ENCODE measurements at places on chromosomes 16 and 17. TPM values are rescaled to one million over a fixed set of nuclear protein-coding genes. Genes with fewer than 3 reads are reported as not detected.

Gene SCNN1G
- not detected for total RNA-seq

Gene ADAMTS18
- not detected for total RNA-seq

Gene MARVELD3
- total RNA-seq = not detected

Gene APRT
- total RNA-seq = 141 TPM

Gene NECAB2
- not detected for total RNA-seq

Gene CD19
- total RNA-seq = 0.52 TPM

Gene GPR142
- not detected for total RNA-seq

- H3K27ac ChIP-seq = no peak overlapping the region
- no peaks in the 10 kb centered on the region for H3K4me1 ChIP-seq
- DNase-seq = no peak
- H3K4me3 ChIP-seq = no peak overlapping the region
- H3K27me3 ChIP-seq = peaks cover 49% of the 10 kb centered on the region
- H3K36me3 ChIP-seq = no peaks in the 10 kb centered on the region
These were observed 212.2 kb upstream of the FOXF1 start for GRCh38 chr16:86297866-86298757.

- no peak overlapping the region for H3K4me3 ChIP-seq
- peaks cover 11% of the 10 kb centered on the region for H3K4me1 ChIP-seq
- H3K27ac ChIP-seq = no peak overlapping the region
These were observed 19.1 kb downstream of the METRNL start for GRCh38 chr17:83098241-83099085.

GRCh38 chr16:50273382-50273690, 7.0 kb downstream of the ADCY7 start:
- DNase-seq = no peak
- H3K4me3 ChIP-seq = peak overlapping the region; percentile 79
- H3K4me1 ChIP-seq = peaks cover 98% of the 10 kb centered on the region
- no peaks in the 10 kb centered on the region for H3K27me3 ChIP-seq
- H3K27ac ChIP-seq = peak overlapping the region; percentile 98

GRCh38 chr16:78102865-78103264, 3.4 kb downstream of the WWOX start:
- DNase-seq = no peak
- peaks cover 23% of the 10 kb centered on the region for H3K4me1 ChIP-seq
- H3K27me3 ChIP-seq = no peaks in the 10 kb centered on the region
- no peaks in the 10 kb centered on the region for H3K36me3 ChIP-seq

DNA sequence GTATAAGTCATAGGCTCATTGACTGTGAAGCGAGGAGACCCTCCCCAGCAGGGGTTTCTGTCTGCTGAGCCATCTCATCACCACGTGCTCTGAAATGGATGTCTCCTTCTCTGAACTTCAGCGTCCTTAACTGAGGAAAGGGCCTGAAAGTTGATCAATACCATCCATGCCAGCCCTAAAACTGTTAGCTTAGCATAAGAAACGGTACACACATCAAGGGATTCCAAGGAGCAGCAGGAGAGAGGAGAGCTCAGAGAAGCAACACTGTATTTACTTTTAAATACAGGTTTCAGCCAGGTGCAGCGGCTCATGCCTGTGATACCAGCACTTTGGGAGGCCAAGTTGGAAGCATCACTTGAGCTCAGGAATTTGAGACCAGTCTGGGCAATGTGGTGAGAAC, 248.9 kb upstream of the TNRC6C start:
- DNase-seq = no peak
- no peaks in the 10 kb centered on the region for H3K4me1 ChIP-seq
- peaks cover 1% of the 10 kb centered on the region for H3K36me3 ChIP-seq
- no peak overlapping the region for H3K27ac ChIP-seq
- peaks cover 5% of the 10 kb centered on the region for H3K27me3 ChIP-seq

GRCh38 chr17:77116371-77116860, 24.4 kb upstream of the SEC14L1 start:
- peaks cover 2% of the 10 kb centered on the region for H3K36me3 ChIP-seq
- H3K4me3 ChIP-seq = no peak overlapping the region
- DNase-seq = no peak
- H3K4me1 ChIP-seq = peaks cover 12% of the 10 kb centered on the region
- H3K27ac ChIP-seq = no peak overlapping the region

- no peaks in the 10 kb centered on the region for H3K4me1 ChIP-seq
- no peak overlapping the region for H3K4me3 ChIP-seq
- no peak overlapping the region for H3K27ac ChIP-seq
- no peaks in the 10 kb centered on the region for H3K27me3 ChIP-seq
These were observed 137.9 kb downstream of the CDH11 start for GRCh38 chr16:64983963-64984362.

- peaks cover 32% of the 10 kb centered on the region for H3K4me1 ChIP-seq
- no peak for DNase-seq
- H3K27me3 ChIP-seq = no peaks in the 10 kb centered on the region
- H3K36me3 ChIP-seq = peaks cover 45% of the 10 kb centered on the region
These were observed 1.9 kb upstream of the UNC13D start for GRCh38 chr17:75845933-75846691.

DNA sequence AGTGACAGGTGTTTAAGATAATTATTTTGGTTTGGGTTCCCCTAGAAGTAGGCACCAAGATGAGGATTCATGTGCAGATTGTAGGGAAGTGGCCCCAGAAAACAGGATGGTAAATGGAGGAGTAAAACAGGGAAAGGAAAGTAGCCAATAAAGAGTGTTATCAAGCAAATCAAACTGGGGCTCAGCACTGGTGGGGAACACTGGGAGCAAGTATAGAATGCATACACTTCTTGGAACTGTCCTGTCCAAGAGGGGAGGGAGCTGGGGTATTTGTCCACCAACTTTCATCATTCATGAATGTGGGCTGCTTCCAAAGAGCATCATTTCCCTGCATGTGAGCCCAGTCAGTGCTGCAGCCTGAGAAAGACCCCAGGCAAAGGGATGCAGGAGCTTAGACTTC, 215.7 kb upstream of the IRX5 start:
- no peak for DNase-seq
- H3K27ac ChIP-seq = no peak overlapping the region
- no peaks in the 10 kb centered on the region for H3K27me3 ChIP-seq
- no peaks in the 10 kb centered on the region for H3K36me3 ChIP-seq

DNA sequence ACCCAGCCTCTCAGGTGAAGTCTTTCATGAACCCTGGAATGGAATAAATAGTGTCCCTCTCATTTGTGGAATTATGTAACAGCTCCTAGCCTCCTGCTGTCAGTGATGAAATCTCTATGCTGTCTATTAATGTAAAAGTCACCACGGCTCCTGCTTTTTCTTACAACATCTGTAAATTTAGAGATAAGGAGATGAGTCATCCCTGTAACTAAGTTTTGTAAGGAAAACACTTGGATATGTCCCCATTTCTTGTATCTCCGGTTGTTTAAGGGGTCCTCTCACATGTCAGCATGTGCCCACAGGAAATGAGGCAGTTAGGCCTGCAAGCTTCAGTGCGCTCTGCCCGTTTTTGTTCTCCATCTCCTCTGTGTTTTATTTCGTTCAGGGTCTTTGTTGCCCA, 2.8 kb upstream of the NAT9 start:
- peaks cover 45% of the 10 kb centered on the region for H3K36me3 ChIP-seq
- H3K4me1 ChIP-seq = peaks cover 69% of the 10 kb centered on the region
- H3K4me3 ChIP-seq = peak overlapping the region; percentile 14
- H3K27me3 ChIP-seq = no peaks in the 10 kb centered on the region
- H3K27ac ChIP-seq = peak overlapping the region; percentile 97

DNA sequence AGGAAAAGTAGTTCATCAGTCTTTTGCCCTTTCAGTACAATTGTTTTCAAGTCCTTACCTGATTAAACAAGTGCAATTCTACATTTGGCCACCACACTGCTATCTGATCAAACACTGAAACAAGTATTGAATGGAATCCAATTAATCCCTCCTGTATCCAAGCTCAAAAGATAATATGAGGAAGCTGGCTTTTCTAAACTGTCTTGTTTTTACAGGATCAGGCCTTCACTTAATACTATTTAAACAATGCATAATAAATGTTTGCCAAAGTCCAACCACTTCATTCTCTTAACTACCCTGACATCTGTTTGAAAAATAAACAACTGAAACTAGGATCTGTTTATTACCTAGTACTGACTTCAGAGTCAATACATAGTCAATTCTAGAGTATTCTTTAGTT, 131.6 kb downstream of the MRTFB start:
- no peaks in the 10 kb centered on the region for H3K36me3 ChIP-seq
- DNase-seq = no peak
- no peak overlapping the region for H3K27ac ChIP-seq
- H3K4me3 ChIP-seq = no peak overlapping the region

DNA sequence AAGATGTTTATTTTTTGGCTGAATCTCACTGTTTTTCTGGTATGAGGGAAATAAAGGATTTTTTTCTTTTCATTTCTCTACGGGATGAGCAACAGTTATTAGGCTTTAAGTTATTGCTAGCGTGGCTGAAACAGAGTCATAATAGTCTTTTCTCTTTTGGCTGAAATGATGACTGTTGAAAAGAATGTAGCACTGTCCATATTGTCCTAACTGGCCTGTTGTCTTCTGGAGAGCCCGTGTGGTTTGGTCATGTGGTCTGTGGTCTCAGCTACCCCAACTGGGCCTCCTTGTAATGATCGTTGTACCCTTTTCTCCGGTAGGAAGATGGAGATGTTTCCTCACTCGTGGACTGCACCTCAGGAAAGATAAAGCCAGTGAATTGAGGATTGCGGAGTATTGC, 36.6 kb downstream of the EPN2 start:
- no peaks in the 10 kb centered on the region for H3K36me3 ChIP-seq
- H3K27ac ChIP-seq = no peak overlapping the region
- no peak for DNase-seq
- H3K27me3 ChIP-seq = peaks cover 33% of the 10 kb centered on the region
- no peak overlapping the region for H3K4me3 ChIP-seq
- H3K4me1 ChIP-seq = no peaks in the 10 kb centered on the region

DNA sequence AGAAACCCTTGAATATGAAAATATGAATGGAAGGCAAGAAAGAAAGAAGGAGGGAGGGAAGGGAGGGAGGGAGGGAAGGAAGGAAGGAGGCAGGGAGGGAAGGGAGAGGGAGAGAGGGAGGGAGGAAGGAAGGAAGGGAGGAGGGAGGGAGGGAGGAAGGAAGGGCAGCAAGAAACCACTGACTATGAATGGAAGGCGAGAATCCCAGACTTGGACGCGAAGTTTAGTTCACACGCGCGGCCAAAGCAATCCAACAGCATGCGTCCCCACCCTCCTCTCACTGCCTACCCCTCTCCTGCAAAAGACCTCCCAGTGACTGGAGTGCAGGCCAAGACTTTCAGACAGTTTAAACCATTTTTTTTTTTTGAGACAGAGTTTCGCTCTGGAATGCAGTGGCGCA, 7.9 kb upstream of the SMARCD2 start:
- H3K4me1 ChIP-seq = peaks cover 18% of the 10 kb centered on the region
- H3K4me3 ChIP-seq = no peak overlapping the region
- peaks cover 6% of the 10 kb centered on the region for H3K36me3 ChIP-seq
